ENCODE measurements at places on chromosomes 2 and 18. TPM values are rescaled to one million over a fixed set of nuclear protein-coding genes. Genes with fewer than 3 reads are reported as not detected.

The WNT10A gene
- not detected for total RNA-seq

The MYL1 gene
- total RNA-seq, result 0.39 TPM

The OR6B2 gene
- not detected for total RNA-seq

The RFTN2 gene
- total RNA-seq, result 23.5 TPM

The FBXO48 gene
- 1.3 TPM for total RNA-seq

The CXCR1 gene
- not detected for total RNA-seq

The KIF5C gene
- total RNA-seq, result 0.65 TPM

The SLC19A3 gene
- total RNA-seq, result 9.3 TPM

The GPR45 gene
- not detected for total RNA-seq

The PSMG2 gene
- 114 TPM for total RNA-seq

The HOXD11 gene
- total RNA-seq, result 0.13 TPM

The CHRNG gene
- total RNA-seq, result not detected

The MYL12A gene
- 560 TPM for total RNA-seq

The LIPG gene
- 0.32 TPM for total RNA-seq

The SOS1 gene
- 40.6 TPM for total RNA-seq

The TMEM200C gene
- under 0.01 TPM for total RNA-seq

The TCF7L1 gene
- total RNA-seq, result 6.1 TPM

The GPR155 gene
- total RNA-seq, result 5.8 TPM

The PLGLB1 gene
- 2.2 TPM for total RNA-seq

The GPR75 gene
- total RNA-seq, result 4.5 TPM

The IL1F10 gene
- total RNA-seq, result not detected

The ST8SIA5 gene
- total RNA-seq, result 0.43 TPM

The SPC25 gene
- total RNA-seq, result 3.7 TPM

The SETBP1 gene
- 23.8 TPM for total RNA-seq

The TUBB6 gene
- total RNA-seq, result 254 TPM

The ZNF396 gene
- total RNA-seq, result 4.5 TPM

The ANKRD62 gene
- not detected for total RNA-seq

The ZAP70 gene
- total RNA-seq, result not detected

The GNLY gene
- total RNA-seq, result not detected

The ANKRD30BL gene
- total RNA-seq, result not detected

Measured in articular chondrocyte of knee joint (primary cell).